ENCODE measurements at places on chromosomes 3 and 15.

GRCh38 chr3:85360742-85361387 lies 402.1 kb downstream of the CADM2 start:
- peak; percentile 47 for DNase-seq

DNA sequence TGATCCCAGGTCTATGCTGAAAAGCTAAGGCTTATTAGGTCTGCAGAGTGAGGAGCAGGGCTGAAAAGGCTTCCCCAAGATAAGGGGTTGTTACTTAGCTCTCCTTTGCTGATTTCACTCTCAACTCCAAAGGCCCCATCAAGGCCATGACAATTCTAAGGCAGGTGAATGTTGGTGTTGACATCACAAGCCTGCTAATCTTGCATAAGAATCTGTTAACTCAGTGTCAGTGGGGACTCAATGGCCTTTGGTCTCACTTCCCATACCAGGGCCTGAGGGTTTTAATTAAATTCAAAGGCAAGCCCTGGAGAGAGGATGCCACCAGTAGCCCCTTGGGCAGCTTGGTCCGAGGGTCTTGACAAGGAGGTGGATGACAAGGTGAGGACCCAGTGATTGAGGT lies 9.4 kb upstream of the ALAS1 start:
- DNase-seq = no peak

- DNase-seq = no peak
These were observed 4.1 kb downstream of the TJP1 start for GRCh38 chr15:29818141-29818540.

- no peak for DNase-seq
These were observed 464.1 kb upstream of the TPRG1 start for GRCh38 chr3:188707381-188708288.

- no peak for DNase-seq
These were observed 93.4 kb downstream of the LRRK1 start for GRCh38 chr15:101012326-101013200.

Data from ureter (tissue), 1 donor.